ENCODE measurements at places on chromosomes 11 and 22.

DNA sequence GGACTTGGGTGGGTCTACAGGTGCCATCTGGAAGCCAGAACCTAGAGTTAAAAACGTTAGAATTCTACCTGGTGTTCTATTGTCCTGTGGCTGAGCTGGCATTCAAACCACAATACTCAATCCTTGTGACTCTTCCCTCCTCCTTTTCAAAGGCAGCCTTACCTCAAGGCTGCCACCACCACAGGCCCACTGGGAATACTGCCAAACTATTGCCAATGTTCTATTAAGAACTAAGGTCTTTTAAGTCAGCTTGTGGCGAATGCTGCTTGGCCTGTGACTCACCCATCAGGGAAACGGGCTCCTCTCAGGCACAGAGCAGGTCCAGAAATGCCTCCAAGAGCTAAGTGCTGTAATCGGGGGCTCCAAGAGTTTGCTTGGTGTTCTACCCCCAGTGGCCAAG lies 1008.4 kb downstream of the JRKL start:
- no peak for DNase-seq

DNA sequence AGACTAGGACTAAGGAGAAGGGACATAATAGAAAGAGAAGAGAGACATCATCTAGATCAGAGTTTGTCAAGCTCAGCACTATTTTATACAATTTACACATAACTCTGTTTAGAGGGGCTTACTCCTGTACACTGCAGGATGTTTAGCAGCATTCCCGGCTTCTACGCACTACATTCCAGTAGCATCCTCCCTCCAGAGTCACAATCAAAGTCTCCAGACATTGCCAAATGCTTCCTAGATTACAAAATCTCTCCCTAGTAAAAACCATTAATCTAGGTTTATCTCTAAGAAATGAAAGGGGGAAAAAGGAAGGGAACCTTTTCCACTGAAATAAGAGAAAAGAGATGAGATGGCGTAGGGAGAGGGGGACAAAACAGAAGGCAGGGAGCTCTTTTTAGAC lies 4.0 kb downstream of the USP28 start:
- no peak for DNase-seq

- DNase-seq: no peak
Measured at GRCh38 chr11:3101921-3102640, 44.9 kb upstream of the CARS1 start.

DNA sequence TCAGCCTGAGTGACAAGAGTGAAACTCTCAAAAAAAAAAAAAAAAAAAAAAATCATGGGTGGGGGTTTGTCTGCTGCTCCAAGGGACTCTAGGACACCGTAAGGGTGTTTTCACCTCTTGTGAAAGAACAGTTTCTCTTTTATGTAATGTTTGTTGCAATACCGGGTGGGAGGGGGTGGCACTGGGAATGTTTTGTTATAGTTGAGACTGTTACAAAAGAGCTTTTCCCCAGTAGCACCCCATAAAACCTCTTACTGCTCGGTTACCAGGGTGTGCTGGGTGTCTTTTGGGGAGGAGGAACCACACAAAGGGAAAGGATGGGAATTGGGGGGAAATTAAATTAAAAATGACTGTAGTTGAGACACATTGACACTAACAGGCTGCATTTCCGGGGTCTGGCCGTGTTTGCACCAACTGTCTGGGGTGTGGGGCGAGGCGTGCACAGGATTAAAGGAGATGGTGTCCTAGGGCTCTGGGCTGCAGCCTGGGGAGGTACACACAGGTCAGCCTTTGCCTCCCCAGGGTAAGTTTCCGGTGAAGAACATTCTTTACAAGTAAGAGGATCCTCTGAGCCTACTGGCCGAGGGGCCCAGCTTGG lies 1.6 kb downstream of the NFAM1 start:
- DNase-seq: no peak

- DNase-seq: no peak
Measured at GRCh38 chr22:33438273-33438672, 380.1 kb upstream of the SYN3 start.

DNA sequence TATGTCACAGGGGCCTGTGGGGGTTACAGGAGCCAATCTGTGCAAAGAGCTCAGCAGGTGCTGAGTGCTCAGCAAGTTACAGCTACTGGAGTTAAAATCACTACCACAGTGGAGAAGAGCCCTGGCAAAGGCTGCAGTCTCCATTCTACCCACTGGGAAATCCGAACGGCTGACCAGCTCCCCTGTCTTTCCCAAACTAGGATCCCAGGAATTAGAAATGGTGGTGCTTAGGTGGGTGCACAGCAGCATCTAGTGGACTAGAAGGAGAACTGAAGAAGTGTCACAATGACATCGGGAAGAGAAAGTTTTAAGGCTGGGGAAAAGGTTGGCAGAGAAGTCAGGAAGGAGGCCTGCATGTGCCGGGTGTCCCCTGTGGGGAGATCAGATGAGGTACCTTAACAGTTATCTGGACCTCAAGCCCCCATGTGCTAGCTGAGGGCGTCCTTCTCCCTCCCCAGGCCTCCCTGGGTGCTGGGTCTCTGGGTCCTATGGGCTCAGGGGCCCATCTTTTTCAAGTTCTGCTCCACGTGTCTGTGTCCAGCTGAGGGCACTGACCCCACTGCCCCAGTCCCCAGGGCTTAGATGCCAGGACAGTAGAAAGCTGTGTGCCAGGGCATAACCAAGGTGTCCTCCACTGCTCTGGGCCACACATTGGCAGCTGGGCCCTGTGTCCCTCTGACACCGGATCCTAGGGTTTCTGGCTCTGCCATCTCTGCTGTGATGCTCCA lies 1.9 kb downstream of the PIWIL3 start:
- DNase-seq: no peak
